Skeletal muscle cell (primary cell): ENCODE measurements at places on chromosomes 7 and 10.

- DNase-seq = no peak
These were observed 40.2 kb downstream of the TCERG1L start for GRCh38 chr10:131271195-131271880.

GRCh38 chr10:123869020-123869414 is 22.6 kb downstream of the CPXM2 start:
- no peak for DNase-seq

DNA sequence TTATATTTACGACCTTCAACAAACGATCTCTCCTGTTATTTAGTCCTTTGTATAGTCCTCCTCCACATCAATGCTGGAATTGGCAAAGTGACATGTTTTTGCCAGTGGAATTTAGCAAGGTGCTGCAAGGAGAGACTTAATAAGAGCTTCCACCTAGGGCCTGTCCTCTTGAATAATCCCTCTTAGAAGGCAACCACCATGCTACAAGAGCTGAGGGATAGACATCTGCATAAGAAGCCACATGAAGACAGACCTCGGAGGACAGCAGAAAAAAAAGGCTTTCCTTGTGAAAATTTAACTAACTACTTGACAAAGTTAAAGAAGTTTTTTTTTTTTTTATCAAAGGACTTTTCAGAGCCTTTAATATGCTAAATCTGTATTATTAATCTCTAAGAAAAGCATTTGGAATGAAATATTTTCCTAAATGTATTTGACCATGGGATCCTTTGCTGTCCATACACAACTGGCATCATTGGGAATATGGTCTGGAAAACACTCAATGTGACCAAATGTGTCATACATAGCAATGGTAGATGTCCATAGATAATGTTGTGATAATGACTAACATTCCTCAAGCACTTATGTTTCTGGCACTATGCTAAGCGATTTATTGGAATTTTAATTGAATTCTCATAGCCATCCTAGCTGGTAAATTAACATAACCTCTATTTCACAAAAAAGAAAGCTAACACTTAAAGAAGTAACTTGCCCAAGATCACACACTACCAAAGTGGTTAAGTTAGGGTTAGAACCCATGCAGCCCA is 13.2 kb downstream of the HYCC1 start:
- no peak for DNase-seq

GRCh38 chr7:87146740-87147386 is 5.4 kb upstream of the DMTF1 start:
- no peak for DNase-seq

- no peak for DNase-seq
These were observed 87.0 kb upstream of the IGFBP3 start for GRCh38 chr7:46007990-46008643.

DNA sequence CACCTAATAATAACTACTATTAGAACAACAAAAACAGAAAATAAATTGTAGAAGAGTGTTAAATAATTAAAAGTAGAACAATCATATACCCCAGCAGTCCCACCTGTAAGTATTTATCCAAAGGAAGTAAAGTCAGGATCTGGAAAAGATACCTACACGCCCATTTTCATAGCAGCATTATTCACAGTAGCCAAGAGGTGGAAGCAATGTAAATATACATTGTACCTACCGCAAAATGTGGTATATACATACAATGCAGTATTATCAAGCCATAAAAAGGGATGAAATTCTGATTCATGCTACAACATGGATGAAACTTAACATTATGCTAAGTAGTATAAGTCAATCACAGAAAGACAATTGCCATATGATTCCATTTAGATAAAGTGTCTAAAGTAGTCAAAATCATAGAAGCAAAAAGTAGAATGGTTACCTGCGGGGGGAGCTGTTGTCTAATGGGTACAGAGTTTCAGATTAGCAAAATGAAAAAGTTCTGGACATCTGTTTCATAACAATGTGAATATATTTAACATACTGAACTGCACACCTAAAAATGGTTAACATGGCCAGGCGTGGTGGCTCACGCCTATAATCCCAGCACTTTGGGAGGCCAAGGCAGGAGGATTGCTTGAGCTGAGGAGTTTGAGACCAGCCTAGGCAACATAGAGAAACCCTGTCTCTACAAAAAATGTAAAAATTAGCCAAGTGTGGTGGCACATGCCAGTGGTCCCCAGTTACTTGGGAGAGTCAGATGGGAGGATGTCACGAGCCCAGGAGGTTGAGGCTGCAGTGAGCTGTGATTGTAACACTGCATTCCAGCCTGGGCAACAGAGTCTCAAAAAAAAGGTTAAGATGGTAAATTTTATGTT is 6.0 kb upstream of the TMED4 start:
- peak; percentile 16 for DNase-seq

- no peak for DNase-seq
These were observed 209.3 kb upstream of the PDE1C start for GRCh38 chr7:32279500-32279899.

GRCh38 chr10:86229376-86229775 is 137.2 kb downstream of the GRID1 start:
- no peak for DNase-seq

DNA sequence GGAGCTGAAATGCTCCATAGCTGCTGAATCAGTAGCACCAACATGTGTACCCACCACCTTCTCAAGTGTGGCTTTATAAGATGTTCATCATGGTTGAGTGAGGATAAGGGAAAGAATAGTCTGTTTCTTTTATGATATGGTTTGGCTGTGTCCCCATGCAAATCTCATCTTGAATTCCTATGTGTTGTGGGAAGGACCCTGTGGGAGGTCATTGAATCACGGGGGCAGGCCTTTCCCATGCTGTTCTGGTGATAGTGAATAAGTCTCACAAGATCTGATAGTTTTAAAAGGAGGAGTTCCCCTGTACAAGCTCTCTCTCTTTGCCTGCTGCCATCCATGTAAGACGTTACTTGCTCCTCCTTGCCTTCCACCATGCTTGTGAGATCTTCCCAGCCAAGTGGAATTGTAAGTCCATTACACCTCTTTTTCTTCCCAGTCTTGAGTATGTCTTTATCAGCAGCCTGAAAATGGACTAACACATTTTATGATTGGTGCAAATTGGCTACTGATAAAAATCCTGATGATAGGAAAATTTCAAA is 799.9 kb downstream of the TNS3 start:
- peak; percentile 48 for DNase-seq

- no peak for DNase-seq
These were observed 29.7 kb upstream of the ZNRF2 start for GRCh38 chr7:30254717-30255063.

DNA sequence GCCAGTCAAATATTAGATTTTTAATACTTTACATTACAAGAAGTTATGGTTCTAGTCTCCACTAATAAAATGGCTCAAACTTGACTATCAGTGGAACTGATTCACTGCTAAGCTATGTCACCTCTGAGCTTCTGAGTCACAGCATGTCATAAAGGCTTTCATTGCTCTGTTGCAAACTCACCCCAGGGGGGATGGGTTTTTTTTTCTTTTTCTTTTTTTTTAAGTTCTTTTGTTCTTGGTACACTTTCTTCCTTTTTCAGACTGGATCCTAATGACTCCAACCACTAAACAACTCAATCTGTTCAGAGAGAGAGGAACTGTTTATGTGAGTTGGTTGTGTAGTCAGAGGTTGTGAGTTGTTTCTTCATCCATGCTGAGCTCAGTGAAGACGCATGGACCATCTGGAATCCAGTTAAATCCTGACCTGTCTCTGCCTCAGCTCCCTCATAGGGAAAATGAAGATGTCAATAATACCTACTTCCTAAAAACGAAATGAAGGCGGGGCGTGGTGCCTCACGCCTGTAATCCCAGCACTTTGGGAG is 11.0 kb downstream of the MYOF start:
- peak; percentile 95 for DNase-seq

DNA sequence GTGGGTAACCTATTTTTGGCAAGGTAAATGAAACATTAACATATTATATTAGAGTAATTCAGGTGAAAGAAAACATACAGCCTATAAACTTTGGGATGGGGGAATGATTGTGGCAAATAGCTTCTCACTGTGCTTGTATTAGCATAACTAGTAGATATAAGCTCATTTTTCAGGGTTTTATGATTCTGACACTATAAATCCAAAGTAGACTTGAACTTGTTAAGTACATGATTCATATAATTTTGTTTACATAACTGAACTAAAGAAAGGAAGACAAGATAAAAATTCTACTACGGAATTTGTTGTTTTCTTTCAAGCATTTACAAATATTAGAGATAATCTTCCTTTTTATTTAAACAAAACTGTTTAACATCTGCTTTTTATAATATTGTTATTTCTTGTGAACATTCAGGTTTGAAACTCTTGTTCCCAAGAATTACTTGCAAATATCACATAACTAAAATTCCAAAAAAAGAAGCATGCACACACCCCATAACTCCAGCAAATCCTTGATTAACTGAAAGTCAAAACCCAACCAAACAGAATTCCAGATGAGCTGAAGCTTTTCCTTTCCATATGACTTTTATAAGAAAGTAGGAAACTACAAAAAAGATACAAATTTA is 142.3 kb downstream of the JAZF1 start:
- no peak for DNase-seq

- no peak for DNase-seq
These were observed 214.6 kb upstream of the TPK1 start for GRCh38 chr7:145050415-145050814.

DNA sequence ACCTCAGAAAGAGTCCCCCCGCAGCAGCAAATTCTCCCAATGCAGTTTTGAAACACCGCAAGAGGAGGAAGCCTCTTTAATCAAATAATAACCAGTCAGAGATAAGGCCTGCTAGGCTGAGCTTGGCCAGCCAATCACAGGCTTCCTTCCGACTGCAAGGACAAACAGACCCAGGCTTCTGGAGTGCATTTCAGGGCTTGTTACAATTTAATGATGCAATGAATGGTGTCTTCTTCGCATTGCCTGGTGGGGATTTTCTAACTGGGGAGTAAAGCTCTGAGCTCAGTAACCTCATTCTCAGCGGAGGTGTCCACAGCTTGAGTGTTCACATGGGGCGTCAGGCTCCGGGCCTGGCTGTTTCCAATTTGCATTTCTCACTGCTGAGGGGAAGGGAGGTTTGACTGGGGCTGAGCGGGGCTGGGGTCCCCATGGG is 31.8 kb upstream of the GPAM start:
- DNase-seq = no peak

DNA sequence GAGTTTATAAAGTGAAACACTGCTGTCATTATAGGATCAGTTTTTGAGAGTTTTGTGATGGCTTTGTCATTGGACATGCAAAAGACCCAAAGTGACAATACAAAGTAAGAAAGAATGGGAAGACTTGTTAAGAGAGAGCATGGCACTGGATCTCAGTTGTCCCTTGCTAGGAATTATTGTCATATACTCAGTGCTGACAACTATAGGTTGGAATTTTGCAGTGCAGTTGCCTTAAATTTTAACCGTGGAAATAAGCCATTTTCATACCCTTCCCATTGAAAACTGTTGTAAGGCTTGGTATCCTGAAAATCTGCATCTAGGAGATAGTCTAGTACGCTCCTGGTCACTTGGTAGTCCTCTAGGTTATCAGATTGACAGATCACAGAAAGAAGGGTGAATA is 1156.7 kb downstream of the GATA3 start:
- no peak for DNase-seq

DNA sequence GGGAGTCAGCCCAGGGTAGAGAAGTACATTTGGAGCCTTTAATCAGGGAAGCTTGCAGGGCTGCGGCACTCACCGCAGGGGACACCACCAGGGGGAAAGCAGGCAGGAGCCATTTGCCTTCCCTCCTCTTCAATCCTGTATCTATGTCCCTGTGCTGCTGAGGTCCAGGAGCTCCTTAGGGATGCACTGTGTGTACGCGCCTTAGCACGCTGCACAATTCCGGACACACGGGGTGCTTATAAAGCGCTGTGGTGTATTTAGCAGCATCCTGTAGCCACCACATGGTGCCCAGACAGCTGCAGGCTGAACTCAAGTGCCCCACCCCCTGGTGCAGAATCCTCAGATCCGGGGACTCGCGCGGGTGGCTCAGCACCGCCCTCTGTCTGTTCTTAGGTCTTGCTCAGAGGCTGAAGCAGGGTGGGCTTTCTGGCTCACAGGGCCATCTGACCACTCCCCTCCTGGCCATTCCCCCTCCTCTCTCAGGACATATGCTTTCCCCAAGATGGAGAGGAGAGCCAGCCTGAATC is 421.4 kb downstream of the SDK1 start:
- DNase-seq = peak; percentile 4

- DNase-seq = no peak
These were observed 204.7 kb downstream of the ADRA2A start for GRCh38 chr10:111281516-111281915.

- no peak for DNase-seq
These were observed 113.2 kb upstream of the RHEB start for GRCh38 chr7:151632750-151633515.

GRCh38 chr10:72204296-72204695 is 11.5 kb upstream of the ANAPC16 start:
- no peak for DNase-seq

GRCh38 chr10:106728232-106728631 is 436.3 kb downstream of the SORCS1 start:
- DNase-seq = no peak

DNA sequence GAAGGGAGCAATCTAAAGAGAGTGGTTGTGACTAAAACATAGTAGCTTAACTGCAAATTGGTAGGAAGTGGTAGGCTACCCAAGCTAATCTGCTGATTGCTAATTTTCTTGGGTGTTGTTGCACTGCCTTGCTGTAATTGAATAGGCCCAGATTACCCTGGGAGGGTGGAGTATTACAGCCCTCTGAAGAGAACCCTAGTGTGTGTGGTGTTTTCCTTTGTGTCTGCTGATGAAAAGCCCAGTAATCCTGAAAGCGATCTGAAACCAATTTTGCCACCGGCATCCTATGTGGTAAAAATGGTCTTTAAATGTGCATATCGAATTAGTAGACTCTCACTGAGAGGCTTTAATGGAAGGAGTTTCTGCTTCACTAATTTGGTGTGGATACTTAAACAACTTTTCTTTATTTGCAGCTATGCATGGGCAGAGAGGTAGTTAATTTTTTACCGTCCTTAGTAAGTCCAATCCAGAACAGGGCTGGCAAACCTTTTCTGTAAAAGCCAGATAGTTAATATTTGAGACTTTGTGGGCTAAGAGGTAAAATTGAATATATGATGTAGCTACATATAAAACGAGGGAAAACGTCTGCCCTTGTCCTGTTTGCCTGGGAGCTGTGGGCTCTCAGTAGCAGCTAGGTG is 92.5 kb downstream of the CSTF2T start:
- DNase-seq = no peak

GRCh38 chr10:48511875-48512231 is 93.0 kb downstream of the ARHGAP22 start:
- DNase-seq = no peak

DNA sequence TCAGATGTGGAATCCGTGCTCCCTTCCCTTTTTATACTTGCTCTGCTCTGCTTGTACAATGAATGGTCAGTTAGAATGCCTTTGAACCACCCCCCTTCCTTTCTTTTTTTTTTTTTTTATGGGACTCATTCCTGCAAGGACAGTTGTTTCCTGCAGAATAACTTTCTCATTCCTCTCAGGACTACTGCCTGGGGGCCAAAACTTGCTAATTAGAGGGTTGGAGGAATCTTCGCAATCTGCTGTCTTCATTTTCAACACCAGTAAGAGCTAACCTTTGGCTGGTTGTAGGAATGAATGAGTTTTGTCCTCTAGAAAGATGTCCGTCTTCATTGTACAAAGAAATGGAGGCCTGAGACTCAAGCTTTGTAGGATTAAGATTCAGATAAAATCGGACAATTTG is 868.1 kb downstream of the LRMDA start:
- no peak for DNase-seq
